ENCODE measurements at places on chromosomes 7 and 10.
A peak's percentile ranks its signal among the peaks of the same experiment; 100 is the strongest.

GRCh38 chr7:41917-42565 lies 150.3 kb upstream of the FAM20C start:
- no peak for DNase-seq

DNA sequence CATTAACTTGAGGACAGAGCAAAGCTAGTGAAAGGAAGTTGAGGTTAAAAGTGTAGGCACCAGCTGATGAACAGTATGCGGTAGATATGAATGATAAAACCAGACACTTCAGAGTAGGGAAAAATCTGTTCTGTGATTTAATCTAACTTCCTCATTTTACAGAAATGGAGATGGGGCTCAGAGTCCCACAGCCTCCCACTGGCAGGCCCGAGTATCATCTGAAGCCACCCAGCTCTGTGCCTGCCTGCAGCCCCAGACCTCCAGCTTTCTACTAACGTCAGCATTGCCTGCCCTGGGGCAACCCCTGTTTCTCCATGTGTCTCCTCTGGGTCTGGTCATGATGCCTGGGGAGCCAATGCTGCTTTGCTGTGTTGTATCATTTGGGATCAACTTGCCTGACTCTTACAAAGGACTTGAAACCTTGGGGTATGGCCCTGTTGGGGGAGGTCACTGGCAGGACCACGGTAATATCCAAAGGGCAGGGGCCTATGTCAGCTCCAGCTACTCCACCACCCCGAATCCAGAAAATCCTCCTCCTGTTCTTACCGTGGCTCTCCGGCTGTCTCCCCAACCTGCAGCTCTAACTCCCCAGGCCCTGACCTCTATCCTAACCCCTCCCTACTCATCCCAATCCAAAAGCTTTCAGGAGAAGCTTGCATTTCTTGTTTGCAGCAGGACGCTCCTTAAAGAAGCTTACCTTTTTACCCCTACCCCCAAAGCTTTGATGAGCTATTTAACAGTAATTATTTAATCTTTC lies 56.2 kb upstream of the NPY start:
- DNase-seq, result no peak

DNA sequence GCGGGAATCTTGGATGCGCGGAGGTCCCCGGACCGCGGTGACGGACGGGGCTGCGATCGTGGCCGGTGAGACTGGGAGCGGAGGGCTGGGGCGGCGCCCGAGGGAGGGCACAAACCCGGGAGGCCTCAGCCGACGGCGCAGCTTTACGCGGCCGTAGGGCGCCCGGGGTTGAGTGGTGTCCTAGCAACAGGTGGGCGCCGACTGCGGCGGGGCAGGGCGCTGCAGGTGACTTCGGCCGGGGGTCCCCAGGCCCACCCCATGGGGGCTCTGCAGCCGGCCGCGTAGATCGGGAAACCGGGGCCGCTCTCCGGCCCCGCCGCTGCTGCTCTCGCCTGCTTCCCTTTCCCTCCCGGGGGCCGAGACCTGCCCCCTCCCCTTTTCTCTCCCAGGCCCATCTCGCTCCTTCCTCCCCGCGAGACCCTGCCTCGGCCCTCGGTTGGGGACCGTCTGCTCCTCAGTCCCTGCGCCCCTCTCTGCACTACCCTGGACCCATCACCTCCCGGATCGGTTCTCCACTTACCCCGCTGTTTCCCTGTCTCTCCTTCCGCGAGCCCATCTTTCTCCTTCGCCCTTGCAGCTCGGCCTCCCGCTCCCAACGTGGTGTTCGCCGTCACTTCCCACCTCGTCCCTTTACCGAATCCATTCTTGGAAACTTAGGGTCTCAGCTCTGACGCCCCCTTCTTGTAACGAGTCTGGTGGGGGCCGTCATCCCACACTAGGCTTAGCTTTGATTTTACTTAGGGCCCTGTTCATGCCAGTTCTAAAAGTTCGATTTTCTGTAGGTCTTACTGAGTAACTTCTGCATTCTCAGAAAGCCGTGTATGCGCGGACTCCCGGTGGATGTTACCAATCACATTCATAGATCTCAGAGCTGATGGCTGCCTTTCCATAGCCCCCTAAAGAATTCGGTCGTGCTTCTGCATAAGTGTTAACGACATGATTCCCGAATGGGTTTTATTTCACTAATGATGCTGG lies 18.5 kb upstream of the ACBD5 start:
- peak; percentile 69 for DNase-seq

- no peak for DNase-seq
Measured at GRCh38 chr7:125436220-125436619, 506.6 kb upstream of the POT1 start.

GRCh38 chr10:75751232-75751631 lies 319.8 kb downstream of the LRMDA start:
- DNase-seq, result no peak

DNA sequence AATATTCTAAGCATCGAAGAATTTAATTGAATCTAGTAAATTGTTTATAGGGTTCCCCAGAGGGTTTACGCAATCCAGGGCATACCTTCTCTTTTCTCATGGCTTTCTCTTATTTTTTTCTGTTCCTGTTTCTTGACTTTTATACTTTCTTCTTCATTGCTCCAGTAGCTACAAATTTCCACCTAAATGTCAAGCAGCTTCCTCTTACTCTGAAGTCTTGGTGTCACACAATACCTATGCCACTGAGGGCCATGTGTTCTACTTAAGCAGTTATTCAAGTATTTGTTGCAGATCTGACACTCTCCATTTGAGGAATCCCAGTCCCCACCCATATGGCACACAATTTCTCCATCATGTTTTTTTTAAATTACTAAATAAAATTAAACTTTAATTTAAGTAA lies 343.1 kb upstream of the MBL2 start:
- DNase-seq, result no peak

GRCh38 chr7:114047889-114048288 lies 129.1 kb upstream of the PPP1R3A start:
- no peak for DNase-seq

GRCh38 chr10:11242443-11243387 lies 225.0 kb downstream of the CELF2 start:
- no peak for DNase-seq

DNA sequence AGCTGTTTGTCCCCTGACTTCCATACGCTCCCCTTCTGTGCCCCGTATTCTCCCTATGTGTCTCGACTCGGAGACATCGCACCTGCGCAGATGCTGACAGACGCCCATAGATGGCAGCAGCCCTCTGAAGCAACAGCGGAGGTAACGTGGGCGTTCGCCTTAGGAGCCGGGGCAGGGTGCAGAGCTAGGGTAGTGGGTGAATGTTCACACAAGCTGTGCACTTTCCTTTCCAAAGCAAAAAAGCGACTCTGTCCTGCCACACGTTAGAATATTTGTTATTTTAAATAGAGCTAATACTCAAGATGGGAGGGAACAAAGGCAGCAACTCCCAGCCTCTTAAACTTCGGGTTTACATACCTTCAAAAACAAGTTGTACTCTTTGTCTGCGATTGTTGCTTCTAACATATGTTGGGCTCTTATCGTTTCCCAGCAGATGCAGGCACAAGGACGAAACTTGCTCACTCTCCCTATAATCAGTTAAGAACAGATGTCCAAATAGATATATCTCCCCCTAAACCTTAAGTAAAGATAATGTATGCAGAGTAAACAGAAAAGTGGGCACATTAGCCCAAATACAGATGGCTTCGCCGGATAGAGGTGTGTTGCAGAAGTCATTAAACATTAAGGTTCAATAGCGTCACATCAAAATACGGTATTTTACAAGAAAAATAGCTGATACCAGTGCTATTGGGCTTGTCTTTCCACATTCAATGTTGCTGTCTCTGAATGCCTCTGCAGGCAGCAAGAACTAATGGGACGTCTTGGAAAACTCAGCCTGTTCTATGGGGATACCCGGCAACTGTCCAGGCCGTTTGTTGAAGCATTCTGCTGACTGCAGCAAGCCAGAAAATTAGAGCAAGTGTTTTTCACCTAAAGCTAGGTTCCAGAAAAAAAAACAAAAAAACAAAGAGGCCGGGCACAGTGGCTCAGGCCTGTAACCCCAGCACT lies 340.3 kb upstream of the PRKCQ start:
- DNase-seq, result peak; percentile 76

GRCh38 chr10:43653746-43654145 lies 5.1 kb upstream of the ZNF32 start:
- no peak for DNase-seq

DNA sequence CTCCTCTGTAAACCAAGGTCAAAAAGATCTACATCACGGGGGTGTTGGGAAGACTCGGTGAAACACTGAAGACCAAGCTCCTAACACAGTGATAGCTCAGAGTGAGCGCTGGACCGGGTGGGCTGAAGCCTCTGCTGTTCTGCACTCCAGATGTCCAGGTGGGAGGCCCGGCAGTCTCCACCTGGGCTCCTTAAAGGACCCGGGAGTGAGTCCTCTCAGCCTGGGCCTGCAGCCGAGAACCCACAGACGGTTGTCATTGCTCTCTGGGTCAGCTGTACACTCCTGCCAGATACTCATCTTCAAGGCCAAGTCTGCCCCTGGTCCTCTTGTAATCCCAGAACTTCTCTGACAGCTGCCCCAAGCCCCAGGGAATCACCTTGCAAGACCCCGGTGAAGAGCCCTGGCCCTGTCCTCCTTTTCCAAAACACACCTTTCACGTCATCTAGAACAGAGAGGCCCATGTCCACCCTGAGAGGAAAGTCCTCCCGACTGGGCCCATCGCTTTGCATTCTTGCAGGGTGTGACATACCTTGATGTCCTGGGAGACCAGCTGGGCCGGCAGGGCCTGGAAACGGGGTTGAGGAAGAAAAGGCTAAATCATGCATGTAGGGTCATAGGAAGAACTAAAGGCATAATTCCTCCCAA lies 43.7 kb downstream of the COL17A1 start:
- DNase-seq, result no peak

DNA sequence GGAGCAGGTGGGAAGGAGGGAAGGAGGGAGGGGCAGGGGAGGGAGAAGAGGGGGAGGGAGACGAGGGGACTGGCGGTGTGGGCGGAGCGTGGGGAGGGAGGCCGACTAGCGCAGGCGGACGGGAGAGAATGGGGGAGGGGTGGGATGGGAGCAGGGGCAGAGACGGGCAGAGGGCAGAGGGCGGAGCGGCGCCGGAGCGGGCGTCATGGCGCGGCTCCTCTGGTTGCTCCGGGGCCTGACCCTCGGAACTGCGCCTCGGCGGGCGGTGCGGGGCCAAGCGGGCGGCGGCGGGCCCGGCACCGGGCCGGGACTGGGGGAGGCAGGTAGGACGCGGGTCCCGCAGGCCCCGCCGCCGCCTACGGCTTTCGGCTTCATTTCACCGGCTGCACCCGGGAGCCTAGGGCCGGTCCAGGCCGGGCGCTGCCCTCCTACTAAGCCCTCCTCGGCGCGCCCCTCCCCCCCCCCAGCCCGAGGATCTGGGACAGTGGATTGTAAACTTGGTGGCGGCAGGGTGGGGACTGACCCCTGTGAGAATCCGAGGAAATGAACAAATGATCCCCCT lies at the start of gene MSRB2:
MSRB2 (plus strand) TSS at position 176 of the 562 bp plus-strand sequence; CDS start at position 206, 30 bp downstream.
- peak; percentile 94 for DNase-seq

DNA sequence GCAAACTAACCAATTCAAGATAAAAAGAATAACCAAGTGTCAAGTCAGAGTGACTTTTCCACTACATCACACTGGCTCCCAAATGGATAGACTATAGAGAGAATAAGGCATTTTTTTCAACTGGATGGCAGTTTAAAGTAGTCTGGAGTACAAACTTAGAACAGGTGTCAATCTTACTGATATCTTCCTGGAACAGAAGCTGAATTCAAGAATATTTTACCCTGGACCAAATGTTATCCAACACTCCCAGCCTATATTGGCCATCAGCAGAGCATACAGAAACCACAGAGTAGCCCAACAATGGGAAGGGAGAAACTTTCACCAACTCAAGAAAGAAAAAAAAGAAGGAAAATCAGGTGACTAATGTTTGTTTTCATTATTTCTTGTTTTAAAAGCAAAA lies 11.5 kb downstream of the IDE start:
- DNase-seq, result no peak

GRCh38 chr7:131354390-131354789 lies 26.7 kb downstream of the MKLN1 start:
- no peak for DNase-seq

- no peak for DNase-seq
Measured at GRCh38 chr7:140416560-140416959, 12.7 kb downstream of the RAB19 start.

DNA sequence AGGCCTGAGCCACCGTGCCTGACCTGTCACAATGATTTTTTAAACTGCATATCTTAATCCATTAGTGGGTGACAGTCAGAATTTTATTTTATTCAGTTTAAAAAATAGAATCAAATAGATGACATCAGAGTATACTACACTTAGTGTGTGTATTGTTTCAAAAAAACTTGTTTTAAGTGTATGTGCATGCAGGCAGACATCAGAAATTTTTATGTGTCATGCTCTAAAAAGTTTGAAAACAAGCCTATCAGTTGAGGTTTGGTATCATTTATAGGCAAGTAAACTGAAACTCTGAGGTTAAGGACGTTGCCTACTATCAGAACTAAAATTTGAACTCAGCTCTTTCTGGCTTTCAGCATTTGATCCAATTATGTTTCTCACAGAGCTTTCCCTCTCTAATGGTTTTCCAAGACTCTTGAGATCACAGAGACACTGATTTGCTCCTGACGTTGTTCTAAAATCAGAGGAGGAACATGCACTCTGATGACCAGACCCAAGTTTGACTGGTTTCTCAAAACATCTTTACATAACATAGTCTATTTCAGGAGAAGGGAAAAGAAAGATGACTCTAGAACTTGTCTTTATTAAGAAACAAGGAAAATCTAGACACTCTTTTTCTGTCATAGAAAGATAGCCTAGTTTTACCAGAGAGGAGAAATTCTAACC lies 188.6 kb downstream of the AUTS2 start:
- DNase-seq, result no peak

- DNase-seq, result no peak
Measured at GRCh38 chr10:11720260-11720741, 21.9 kb upstream of the ECHDC3 start.

DNA sequence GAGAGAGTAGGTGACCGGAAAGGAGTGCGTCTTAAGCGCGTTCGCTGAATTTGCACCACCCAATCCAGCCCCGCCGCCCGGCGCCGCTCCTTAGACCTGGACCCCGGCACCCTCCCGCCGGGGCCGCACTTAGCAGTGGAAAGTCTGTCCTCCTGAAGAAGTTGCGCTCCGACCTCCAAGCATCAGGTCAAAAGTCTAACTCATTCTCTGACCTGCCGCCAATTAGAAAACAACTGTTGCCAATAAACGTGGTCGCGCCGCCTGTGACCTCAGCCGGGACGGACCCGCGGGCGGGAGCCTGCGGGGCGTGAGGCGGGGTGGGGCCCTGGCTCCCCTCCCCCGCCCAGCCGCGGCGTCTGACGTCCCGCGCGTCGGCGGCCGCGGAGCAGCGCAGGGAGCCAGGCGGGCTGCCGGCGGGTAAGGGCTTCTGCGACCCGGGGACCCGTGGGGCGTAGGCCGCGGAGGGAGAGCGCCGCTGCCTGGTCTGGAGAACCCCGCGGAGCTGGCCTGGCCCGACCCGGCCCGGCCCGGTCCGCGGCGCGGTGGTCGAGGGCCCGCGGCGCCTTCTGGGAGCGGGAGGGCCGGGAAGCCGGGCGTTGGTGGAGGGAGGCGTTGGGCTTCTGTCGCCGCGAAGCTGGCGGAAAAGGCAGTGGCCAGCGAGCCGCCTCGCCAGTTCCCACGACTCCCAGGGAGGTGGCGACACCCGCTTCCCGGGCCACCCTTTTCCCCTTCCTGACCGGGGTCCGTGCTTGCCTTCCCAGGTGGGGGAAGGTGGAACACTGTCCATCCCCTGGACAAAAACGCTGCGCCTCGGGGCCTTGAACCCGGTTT lies at the start of gene BCAP29:
BCAP29 (plus strand) TSS at position 362 of the 831 bp plus-strand sequence. CDS start 527 bp downstream, outside the sequence.
- DNase-seq, result peak; percentile 88

Measured in iPS-NIHi11 (cell line).